ENCODE measurements at places on chromosomes 12 and 14.

- no peak for DNase-seq
These were observed 69.0 kb downstream of the ZFP36L1 start for GRCh38 chr14:68723808-68724268.

GRCh38 chr12:92717202-92717601, 14.4 kb downstream of the PLEKHG7 start:
- DNase-seq: no peak

DNA sequence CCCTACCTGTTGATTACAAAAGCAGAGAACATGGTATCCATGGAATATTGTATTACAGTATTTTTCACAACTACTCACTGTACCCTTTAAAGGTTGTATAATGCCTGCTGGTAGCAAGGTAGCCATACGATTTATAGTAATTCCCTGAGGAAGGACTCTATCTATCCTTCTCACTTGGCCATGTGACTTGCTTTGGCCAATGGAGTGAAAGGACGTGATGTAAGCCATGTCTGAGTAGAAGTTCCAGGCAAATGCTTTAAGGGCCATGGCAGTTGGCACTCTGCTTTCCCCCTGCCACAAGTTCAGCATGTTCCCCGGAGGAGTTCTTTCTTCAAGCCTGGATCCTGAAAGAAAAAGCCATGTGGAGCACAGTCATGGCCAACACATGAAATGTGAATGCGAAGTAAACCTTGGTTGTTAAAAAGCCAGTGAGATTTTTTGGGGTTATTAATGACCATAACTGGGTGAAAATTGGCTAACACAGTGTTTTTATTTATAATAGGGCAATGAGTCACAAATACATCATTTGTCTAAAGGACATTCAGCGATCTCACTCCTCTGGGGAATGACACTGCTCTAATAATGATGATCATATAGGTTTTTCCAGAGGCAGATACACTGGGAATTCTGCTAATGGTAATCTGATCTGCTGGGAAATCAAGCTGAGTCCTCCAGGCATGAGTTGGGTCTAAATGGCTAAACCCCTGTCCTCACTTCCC, 67.4 kb upstream of the SLC38A2 start:
- DNase-seq: no peak

DNA sequence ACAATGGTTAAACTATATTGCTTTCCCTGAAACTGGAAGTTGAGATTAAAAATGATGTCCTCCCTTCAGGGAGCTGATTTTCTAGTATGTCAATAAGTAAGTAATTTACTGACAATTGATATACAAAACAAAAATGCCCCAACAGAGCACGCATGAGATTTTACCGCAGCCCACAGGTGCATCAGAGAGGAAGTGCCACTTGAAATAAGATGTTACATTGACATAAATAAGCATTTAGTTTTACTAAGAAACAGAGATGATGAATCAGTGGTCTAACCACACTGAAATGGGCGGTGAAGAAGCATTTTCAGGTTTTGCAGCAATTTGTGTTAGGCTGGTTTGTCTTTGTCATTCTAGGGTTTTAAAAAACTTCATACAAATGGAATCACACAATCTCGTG, 8.8 kb upstream of the CLECL1 start:
- peak; percentile 75 for DNase-seq

DNA sequence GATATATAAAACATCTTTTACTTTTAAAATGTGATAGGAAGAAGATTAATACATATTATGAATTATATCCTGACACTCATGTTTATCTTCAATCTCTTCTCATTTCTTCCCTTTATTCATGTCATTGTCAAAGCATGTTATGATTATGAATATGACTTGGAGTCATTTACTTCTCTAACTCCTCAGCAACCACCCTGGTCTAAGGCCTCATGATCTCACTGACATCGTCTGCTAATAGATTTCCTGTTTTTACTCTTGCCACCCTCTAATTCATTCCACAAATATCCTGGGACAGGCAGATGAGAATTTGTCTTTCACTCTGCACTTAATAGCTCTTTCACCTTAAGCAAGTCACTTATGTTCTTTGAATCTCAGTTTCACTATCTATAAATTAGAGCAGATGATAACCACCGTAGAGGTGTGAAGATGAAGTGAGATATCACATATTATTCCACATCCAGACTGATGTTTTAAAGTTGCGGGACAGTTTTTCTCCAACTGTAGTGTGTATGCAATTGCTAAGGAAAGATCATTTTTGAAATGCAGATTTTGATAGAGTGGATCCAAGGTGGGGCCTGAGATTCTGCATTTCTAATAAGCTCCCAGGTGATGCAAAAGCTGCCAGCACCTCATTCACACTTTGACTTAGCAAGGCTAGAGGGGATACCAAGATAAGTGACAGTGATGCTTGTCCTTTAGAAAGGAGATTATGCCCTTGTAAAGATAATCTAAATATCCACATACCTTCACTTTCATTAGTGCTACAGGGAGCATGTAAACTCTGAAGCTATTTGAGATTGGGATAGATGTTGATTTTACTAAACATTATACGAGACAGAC, 3.3 kb upstream of the IAPP start:
- no peak for DNase-seq

- no peak for DNase-seq
These were observed 374.9 kb downstream of the EGLN3 start for GRCh38 chr14:33576014-33576413.

DNA sequence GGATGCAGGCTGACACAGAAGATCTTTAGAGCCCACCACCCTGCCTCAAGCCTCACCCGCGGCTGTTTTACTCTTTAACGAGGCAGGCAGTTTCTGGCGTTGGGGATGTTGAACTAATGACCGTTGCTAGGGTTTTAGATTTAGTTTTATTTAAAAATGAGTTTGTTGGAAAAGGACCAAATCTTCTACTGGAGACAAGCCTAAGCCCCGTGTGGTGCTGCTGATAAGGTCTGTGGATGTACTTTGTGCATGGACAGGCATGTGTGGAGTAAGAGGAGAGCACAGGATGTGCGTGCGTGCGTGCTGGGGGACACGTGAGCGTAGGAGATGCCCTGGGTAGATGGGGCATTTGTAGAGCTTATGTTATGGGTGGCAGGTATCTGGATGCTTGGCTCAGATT, 5.7 kb downstream of the NTF3 start:
- no peak for DNase-seq

GRCh38 chr12:16021676-16022075, 110.5 kb downstream of the DERA start:
- no peak for DNase-seq

GRCh38 chr14:59161561-59162175, 26.8 kb upstream of the DAAM1 start:
- peak; percentile 20 for DNase-seq

DNA sequence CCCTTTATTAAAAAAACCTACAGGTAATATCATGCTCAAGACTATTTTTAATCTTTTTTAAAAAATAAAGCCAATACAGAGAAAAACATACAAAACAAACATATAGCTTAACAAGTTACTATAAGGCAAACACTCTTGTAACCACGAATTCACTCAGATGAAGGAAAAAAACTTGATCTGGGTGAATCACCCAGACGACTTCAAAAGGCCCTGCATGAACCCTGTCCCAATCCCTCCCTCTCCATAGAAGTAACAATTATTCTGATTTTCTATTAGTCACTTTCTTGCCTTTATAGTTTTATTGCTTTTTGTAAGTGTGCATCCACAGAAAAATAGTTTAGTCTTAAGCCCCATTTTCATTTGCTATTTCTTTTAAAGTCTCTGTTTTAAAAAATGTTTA, 72.6 kb downstream of the LRP6 start:
- no peak for DNase-seq

DNA sequence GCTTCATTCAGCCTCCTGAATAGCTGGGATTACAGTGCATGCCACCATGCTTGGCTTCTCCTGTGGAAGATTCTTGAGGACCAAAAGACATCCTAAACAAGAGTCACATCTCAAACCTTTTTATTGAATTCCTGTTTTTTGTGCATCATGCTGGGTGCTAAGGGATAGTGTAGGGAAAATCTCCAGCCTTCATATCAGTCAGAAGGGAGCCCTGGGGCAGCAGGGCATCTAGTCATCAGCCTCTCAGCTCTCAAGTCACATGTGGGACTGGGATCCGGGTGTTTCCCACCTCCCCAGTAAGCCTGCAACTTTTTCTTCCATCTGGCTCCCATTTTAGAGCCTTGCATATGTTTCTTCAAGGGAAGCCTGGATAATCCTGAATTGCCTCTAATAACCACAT, 25.1 kb upstream of the OASL start:
- DNase-seq: no peak

GRCh38 chr12:124744659-124745464, 118.8 kb downstream of the SCARB1 start:
- DNase-seq: peak; percentile 42

GRCh38 chr12:71243370-71243769, 85.6 kb upstream of the TSPAN8 start:
- DNase-seq: no peak

GRCh38 chr12:53123578-53124351, 20.5 kb downstream of the SOAT2 start:
- DNase-seq: no peak

DNA sequence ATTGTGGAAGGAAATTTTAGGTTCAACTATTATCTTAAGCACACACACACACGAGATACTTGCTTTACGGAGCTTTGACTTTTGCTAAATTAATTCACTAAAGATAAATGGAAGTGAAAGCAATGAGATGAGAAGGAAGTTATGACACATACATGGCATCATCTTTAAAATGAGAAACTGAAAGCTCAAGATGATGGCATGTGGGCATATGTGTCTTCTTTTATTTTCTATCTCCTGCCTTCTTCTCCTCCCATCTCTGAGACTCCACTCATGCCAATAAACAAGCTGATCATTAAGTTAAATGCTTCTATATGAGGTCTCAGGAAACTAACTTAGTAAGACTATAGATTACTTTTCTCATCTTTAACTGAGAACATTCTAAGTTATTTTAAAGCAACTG, 216.7 kb downstream of the MED13L start:
- no peak for DNase-seq

DNA sequence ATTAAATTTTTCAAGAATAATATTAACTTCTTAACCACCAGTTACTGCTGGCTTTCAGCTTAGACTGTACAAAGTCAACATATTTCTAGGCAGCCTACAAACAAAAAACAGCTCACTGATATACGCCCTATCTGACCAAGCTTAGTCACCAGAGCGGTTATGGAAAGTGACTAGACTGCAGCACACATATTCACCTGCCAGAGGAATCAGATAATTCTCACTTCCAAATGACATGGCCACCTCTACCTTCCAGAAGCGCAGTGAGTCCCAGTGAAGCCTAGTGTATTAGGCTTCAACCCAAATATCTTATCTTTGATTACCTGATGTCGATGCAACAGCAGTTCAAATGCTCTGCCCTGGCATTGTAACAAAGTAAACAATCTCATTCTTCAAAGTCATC, 8.5 kb downstream of the STXBP6 start:
- no peak for DNase-seq

DNA sequence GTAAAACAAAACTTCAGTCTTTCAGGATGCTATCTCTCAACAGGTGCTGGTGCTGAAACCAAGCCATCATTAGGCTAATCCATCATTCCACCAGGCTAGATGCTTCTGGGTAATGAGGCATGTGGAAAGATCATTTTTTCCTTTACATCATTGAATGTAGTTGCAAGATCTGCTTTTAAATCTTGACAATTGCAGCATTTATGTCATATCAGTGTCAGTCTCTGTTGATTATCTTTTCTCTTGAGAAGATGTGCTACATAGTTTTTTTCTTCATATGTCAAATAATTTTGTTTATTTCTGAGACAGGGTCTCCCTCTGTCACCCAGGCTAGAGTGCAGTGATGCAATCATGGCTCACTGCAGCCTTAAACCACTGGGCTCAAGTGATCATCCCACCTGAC, 16.2 kb upstream of the EXD2 start:
- DNase-seq: no peak

DNA sequence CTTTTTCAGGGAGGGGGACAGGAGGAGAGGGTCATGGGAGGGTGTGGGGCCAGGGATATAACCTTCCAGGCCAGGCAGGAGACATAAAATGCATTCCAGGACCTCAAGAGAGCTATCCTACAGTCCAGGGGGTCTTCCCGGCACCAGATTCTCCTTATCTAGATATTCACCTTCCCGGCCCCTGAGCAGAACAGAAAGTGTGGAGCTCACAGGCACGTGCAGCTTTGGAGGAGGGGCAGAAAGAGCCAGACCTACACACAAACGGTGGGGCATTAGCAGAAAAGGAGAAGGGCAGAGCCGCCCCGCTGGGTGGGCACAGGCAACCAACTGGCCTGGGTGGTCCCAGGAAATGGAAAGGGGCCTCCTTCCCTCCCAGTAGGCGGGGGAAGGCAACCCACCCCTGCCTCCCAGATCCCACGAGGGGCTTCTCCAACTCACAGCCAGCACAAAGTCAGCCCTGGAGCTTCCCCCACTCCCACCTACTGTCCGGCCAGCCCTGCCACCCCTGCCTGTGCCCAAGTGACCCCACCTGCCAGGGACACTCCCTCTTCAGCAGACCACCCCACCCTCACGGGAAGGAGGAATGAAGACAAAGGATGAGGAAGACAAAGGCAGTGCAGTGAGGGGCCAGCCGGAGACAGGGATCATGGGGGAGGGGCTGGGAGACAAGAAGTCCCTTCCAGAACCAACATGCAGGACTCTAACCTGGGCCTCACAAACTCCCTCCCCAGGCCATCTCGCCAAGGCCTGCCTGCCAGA, 33.3 kb downstream of the CCDC85C start:
- DNase-seq: no peak

DNA sequence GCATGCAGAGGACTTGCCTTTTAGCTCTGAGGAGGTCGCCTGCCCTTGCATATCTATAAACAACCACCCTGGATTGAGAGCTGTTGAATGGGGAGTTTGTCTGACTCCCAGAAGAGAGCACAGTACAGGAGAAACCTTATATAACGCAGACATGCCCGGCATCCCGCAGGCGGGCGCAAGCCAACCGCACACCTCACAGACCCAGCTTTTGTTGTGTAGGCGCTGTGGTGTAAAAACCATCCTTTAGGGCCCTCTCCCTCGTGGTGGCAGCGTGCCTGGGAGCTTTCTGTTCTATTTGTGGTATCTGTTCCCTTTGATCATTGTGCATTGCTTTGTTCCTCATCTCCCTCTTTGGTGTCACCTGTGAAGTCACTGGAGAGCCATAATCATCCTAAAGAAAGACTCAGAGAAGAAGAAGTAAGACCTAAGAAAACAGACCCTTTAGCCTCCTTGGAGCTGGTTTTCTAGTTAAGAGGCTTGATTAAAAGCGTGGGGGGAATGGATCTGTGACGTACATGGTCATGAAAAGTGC, 77.7 kb downstream of the ETV6 start:
- peak; percentile 94 for DNase-seq

DNA sequence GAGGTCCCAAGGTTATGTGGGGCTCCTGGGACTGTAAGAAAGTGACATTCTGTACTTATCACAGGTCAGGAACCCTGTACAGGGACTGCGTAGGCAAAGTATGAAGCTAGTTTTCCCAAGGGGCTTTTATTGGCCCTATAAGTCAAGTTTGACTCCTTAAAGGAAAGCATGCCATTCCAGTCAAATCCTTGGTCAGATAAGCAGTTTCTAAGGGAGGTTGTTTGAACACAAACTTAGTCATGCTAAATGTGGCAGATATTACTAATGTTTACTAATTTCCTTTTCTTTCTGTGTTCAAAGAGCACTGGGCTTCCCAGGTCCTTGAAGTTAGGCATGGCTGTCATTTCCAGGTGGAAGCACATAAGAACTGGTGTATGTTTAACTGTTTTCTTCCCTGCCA, 472.4 kb downstream of the ATP23 start:
- DNase-seq: no peak

Measured in Jurkat, Clone E6-1 (cell line).